Omental fat pad (tissue), 4 donors: ENCODE measurements at places on chromosomes 11 and 22. TPM values are rescaled to one million over a fixed set of nuclear protein-coding genes. Genes with fewer than 3 reads are reported as not detected.

IGSF22 gene
- 0.24 TPM for total RNA-seq

- DNase-seq: no peak
These were observed 670 bp downstream of the NEFH start for GRCh38 chr22:29480512-29481264.

OR52H1 gene
- total RNA-seq: not detected

SCGB1C1 gene
- not detected for total RNA-seq

DNA sequence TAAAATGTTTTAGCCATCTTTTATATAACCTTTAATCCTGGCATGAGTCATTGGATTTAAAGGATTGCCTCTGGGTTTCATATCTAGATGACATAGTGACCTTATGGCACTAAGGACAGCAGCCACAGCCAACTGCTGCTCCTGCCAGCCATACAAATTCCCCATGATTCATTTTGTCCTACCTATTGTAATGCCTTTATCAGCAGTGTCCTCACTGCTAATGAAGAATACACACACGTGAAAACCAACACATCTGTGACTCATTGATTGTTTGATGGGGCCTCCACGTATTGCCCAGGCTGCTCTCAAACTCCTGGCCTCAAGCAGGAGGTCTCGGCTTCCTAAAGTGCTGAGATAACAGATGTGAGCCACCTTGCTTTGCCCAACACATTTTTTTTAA, 1.8 kb downstream of the LDHAL6A start:
- no peak for DNase-seq

NF2 gene
- total RNA-seq: 35.2 TPM
